ENCODE measurements at places on chromosomes 1 and 21.

DNA sequence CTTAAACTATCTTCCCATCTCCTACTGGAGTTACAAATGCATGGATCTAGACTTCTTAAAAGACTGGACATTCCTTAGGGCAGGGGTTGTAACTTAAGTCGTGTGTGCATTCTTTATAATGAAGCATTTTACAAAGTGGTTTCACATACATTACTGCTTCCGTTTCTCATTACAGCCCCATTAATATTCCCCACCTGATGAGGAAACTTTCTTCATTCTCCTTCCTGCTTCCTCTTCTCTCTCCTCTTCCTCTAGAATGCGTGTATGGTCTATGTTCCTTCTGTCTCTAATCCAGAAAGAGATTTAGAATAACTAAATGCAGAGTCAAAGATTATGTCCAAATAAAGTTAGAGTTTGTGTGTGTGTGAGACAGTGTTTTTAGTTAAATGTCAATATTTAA lies 1.8 kb upstream of the CAP1 start:
- no peak for DNase-seq

DNA sequence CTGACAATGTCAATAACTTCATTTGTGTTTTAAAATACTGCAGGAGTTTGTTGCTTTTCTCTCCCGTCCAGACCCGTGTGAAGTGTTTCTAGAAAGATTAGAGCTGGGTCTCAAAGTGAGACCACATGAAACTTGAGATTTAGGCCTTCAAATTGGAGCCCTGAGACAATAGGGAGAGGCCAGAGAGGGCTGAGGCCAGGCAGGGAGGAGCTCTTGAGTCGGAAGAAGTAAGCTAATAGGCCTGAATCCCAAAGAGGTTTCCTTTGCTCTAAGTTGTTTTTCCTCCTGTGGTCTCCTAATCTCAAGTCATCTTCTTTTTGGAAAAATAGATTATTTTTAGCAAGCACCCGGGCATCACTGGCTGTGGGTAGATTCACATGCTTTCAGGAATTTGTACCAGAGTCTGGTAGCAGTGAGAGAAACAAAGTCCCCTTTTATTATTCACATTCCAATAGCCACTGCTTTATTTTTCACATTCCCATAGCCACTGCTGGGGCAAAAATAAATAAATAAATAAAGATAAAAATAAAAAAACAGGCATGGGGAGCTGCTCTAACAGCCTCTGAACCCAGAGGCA lies 25.6 kb downstream of the CD244 start:
- no peak for DNase-seq

DNA sequence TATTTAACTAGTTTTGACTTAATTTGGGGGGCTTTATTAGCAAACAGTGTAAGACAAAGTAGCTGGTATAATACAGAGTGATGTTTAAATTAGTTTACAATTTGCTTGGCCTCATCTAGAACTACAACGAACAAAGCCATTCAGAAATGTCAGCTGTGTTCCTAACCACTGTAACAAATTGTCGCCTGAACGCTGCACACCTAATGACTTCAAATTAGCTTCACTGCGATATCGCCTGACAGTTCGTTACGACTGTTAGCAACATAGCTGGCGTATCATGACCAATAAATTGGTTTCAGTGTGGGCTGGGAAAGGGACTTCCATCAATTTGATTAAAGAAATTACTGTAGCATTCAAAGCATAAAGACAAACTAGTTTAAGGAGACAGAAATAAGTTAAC lies 139.8 kb upstream of the USH2A start:
- DNase-seq, result no peak

GRCh38 chr21:36927719-36928117 lies 38.8 kb downstream of the HLCS start:
- peak; percentile 37 for DNase-seq

DNA sequence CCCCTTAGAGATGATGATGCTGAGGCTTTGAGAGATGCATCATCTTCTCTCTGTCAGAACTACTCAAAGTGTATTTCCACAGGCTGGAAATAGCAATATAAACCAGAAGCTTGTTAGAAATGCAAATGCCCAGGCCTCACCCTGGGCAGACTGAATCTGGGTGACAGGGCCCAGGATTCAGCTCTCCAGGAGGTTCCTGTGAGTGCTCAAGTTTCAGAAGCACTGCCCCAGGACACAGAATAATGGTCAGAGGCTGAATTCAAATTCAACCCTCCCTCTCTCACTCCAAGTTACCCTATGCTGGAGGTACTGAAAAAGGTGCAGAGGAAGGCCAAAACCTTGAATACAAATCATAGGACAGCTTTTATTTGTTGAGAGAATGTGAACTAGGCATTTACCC lies 98.5 kb upstream of the NGF start:
- DNase-seq, result no peak

DNA sequence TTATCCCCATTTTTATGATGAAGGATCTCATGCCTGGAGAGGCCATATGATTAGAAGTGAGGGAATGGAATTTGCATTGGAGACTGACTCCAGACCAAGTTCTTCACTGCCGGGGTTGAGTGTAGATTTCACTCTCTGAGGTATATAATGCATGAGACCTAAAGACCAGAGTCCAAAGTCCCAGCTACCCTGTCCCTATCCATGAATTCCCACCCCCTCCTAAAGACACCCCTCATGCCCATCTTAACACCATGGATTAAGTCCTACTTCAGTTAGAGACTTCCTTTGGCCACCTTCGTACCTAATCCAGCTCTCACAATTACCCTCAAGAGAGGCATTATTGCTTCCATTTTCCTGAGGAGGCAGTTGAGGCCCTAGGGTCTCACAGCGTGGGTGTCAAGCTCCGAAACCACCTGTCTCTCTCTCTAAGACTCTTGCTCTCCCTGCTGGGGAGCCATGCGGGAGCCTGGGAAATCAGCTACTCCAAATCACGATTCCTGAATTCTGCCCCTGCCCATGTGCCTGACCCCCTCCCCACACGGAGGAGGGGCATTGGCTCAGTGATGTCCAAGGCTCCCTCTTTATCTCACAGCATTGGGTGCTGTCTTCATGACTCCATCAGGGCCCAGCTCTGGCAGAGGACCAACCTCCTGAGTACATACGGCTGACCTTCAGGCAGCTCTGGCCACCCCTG lies 11.7 kb upstream of the FOXO6 start:
- DNase-seq, result no peak

- no peak for DNase-seq
These were observed 217.5 kb downstream of the GABPA start for GRCh38 chr21:25952306-25952705.

- DNase-seq, result peak; percentile 81
These were observed 4.8 kb downstream of the AGO3 start for GRCh38 chr1:35935442-35936388.

DNA sequence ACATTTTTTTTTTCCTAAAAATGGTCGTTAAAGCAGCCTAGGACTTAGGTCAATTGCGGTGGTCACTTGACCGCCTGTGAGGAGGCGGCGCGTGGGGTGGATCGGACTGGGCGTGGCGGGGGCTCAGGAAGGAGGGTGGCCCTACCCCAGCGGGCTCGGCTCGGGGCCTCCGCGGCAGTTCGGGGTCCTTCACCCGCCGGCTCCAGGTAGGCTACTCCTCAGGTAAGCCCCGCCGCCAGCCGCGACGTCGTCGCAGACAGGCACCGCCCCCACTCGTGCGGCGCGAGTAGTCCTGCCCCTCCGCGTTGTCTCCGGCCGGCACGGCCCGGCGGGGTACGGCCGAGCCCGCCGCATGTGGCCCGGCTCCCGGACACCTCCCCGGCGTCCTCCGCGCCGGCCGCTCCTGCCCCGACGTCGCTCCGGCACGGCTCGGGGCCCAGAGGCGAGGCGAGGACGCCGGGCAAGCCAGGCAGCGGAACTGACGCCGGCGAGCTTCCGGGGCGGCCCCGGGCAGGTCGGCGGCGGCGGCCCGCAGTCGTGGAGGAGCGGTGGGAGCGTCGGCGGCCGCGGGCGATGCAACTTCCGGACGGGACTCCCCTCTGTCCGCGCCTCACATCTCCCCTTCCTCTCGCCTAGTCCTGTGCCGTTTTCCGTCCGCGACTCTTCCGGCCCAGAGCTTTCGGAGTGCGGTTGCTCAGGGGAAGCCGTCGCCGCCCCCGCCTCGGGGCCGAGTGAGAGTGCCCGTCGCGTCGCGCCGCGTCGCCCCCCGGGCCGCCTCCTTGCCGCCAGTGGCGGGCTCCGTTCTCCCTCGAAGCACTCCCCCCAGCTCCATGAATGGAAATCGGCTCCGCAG lies at the start of gene AGO3:
AGO3 (plus strand) TSS at position 513 of the 853 bp plus-strand sequence; CDS start at position 835, 322 bp downstream.
- no peak for DNase-seq

DNA sequence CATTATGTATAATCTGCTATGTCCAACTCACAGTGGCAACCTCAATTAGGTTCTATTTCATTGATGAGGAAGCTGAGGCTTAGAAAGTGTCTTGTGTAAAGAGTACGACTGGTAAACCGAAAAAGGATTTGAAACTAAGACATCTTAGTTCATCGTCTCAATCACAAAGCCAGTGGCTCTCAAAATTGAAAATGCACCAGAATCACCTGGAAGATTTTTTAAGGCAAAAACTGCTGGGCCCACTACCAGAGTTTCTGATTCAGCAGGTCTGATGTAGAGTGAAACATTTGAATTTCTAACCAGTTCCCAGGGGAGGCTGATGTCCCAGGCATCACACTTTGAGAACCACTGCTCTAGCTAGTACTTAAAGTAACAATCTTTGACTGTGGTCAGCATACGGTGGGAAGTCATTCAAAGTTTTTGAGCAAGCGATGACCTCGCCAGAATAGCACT lies 5.2 kb upstream of the LRRC53 start:
- DNase-seq, result no peak

DNA sequence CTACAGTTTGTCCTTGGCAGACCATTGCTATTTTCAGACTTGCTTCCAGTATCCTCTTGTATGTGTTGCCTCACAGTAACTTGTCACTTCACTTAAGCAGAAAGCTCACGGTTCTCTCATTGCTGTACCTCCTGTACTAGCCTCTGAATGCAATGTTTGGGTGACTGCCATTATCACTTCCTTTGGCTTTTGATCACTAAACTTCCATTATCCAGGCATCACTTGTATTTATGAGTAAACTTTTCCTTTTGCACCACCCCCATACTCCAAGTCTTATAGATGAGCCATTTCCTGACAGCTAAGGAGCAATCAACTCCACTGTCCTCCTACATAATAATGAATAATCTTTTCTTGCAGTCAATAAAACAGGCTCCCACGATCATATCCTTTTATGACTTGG lies 255.3 kb downstream of the PDE4B start:
- DNase-seq, result no peak

DNA sequence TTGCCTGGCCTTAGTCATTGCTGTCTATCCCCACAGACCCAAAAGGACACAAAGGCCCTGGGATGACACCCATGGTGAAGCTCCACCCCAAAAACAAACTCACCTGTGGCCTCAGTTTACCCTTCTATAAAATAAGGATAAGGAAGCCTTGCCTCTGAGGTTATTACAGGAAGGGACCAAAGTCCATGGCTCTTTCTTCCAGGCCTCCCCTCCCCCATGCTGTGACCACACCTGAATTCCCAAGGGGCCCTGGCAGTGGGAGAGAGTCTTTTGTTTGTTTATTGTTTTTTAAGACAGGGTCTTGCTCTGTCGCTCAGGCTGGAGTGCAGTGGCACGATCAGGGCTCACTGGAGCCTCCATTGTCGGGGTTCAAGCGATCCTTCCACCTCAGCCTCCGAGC lies 10.5 kb upstream of the TNFRSF25 start:
- DNase-seq, result no peak

DNA sequence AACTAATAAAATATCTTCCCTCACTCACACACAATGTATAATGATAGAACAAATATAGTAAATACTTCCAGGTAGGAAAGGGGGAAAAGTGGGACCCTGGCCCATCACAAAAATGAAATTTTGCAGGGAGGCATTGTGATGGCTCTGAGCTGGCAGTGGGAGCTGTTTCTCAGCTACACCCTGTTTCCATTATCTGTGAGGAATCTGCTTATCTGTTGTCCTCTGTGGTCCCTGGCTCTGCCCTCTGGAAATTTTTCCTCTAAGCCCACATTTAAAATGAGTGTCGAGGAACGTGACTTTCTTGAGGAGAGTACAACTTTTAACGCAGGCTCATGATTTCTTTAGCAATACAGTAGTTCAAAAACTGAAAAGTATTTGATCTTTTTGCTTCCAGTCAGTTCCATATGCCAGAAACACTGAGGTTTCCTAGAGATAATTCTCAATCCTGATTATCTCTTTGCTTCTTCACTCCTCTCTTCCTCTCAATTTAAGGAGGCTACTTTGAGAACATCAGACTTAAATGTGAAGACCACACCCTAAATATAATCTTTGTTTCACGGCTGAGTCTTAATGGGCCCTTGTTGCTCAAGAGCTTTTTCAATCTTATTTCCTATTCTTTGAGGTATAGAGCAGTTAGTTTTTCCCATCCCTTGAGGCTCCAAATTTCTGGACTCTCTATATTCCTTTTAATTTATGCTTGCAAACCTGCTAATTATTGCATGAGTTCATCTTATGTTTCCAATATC lies 5.0 kb upstream of the EEIG2 start:
- no peak for DNase-seq

GRCh38 chr1:46070164-46070814 lies 62.1 kb downstream of the PIK3R3 start:
- no peak for DNase-seq

- DNase-seq, result no peak
These were observed 28.4 kb upstream of the CASQ2 start for GRCh38 chr1:115796897-115797296.

GRCh38 chr1:11138952-11139351 lies 39.3 kb upstream of the EXOSC10 start:
- no peak for DNase-seq

DNA sequence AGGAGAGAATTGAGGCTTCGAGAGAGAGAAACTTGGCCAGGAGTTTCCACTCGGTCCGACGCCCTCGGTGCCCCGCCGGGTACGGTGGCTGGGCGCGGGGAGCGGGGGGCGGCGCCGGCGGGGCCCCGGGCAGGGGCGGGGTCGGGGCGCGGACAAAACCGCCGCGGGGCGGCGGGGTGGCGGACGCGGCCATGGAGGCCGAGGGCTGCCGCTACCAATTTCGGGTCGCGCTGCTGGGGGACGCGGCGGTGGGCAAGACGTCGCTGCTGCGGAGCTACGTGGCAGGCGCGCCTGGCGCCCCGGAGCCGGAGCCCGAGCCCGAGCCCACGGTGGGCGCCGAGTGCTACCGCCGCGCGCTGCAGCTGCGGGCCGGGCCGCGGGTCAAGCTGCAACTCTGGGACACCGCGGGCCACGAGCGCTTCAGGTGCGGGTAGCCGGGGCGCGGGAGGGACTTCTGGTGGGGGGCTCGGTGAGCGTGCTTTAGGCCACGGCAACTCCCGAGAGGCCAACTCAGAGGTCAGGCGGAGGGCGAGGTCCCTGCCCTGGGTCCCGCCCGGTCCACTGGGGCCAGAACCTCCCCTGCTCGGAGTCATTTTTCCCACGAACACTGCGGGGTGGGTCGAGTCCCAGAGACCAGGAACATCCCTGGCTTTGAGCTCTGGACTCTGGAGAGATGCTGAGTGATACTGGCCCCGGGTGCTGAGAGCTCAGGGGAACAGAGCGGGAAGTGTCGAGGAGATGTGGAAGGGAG lies 431 bp downstream of the RAB42 start:
- DNase-seq, result no peak

- DNase-seq, result no peak
These were observed 615 bp downstream of the CLIC4 start for GRCh38 chr1:24745711-24746413.

- DNase-seq, result no peak
These were observed 64.9 kb downstream of the TAS1R2 start for GRCh38 chr1:18794561-18794960.
